ENCODE measurements at places on chromosomes 16 and 17.

GRCh38 chr17:64320613-64321553 lies 57.8 kb upstream of the TEX2 start:
- peak; percentile 71 for DNase-seq

GRCh38 chr16:89512453-89512852 lies 4.2 kb downstream of the SPG7 start:
- DNase-seq, result no peak

- no peak for DNase-seq
Measured at GRCh38 chr17:77182205-77183172, 41.7 kb downstream of the SEC14L1 start.

DNA sequence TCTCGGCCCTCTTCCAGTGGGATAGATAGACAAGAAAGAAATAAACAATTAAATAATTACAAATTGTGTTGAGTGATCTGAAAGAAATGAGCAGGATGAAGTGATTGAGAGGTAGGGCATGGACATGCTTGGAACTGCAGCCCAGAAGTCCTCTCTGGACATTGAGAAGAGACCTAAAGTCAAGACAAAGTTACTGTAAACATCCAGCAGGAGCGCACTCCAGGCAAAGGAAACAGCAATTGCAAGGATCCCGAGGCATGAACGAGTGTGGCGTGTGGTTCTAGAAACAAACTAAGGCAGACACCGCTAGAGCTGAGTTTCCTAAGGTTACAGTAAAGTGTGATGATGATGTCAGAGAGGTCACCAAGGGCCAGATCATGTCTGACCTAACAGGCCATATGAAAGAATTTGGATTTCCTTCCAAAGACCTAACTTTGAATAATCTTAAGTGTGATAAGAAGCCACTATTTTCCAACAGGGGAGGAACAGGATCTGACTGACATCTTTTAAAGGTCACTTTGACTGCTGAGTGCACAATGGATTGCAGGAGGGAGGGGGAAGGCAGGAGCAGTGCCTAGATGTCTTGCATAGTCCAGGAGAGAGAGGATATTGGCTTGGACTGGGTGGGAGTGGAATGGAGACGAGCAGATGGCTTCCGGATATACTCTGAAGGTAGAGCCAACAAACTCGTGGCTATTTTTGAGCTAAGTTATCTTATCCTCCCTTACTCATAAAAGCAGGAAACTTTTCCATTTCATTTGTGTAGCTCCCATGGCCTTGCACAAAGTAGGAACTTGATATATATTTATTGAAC lies 19.0 kb downstream of the ABCC12 start:
- DNase-seq, result no peak

- no peak for DNase-seq
Measured at GRCh38 chr17:58377093-58377601, 25.1 kb upstream of the SUPT4H1 start.

DNA sequence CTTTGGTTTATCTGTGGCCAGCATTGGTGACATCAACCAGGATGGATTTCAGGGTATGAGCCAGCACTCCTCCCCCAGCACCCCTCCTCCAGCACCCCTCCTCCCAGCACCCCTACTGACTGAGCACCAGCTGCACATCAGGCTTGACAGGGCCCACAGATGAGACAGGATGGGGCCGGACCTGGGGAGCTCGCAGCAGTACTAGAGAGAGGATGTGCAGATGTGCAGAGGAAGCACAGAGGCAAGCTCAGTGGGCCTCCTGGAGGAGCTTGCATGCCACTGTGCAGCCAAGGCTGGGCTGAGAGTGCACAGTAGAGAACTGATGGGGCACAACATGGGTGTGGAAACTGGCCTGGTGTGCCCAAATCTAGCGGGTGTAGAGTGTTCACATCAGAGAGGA lies 16.2 kb downstream of the ITGA3 start:
- peak; percentile 14 for DNase-seq

DNA sequence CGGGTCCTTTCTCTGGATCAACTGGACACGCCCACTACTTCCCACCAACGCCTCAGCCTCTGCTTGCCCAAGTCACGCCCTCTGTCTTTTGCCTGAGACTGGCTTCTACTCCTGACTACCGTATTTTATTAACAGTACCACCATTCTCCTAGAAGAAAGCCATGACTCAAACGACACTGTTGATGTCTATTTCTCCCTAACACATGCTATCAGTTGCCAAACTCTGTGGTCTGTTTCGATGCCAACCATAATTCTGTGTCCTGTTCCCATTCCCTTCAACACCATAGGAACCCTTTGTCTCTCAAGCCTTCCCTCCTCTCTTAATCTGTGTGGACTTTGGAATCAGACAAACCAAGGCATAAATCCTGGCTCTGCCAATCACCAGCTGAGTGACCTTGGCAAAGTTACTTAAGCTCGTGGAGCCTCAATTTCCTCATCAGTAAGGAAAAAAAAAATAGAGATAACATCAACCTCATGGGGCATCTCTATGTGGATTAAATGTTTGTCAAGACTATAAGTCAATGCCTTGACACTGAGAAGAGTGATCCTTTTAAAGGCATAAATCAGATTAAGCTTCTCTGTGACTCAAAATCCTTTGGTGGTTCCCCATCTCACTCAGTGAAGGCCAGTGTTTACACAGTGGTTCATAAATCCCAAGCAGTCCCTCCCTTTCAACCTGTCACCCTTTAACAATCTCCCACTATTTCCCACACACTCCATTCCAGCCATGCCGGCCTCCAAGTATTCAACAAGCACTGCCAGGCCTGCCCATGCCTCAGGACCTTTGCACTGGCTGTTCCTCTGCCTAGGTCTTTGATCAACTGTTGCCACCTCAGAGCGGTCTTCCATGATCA lies 45.6 kb downstream of the ERN1 start:
- DNase-seq, result no peak

GRCh38 chr17:48644159-48644558 lies 18.0 kb upstream of the HOXB9 start:
- no peak for DNase-seq

DNA sequence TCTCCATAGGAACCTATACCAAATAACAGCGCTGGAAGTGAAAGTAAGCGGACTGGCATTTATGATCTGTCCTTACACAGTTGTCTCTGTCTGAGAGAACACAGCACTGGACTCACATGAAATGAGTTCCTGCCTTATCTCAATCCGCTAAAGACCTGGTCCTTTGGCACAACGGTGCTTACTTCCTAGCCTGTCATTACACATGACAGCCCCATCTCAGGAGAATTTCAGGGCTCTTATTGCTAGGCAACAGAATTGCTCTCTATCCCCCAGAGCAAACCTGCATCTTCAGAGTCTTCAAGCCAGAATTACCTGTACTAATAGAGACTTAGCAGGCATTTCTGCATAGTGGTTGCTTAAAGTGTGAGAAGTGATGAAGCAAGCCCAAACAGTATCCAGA lies 4.3 kb downstream of the KCNJ2 start:
- no peak for DNase-seq

DNA sequence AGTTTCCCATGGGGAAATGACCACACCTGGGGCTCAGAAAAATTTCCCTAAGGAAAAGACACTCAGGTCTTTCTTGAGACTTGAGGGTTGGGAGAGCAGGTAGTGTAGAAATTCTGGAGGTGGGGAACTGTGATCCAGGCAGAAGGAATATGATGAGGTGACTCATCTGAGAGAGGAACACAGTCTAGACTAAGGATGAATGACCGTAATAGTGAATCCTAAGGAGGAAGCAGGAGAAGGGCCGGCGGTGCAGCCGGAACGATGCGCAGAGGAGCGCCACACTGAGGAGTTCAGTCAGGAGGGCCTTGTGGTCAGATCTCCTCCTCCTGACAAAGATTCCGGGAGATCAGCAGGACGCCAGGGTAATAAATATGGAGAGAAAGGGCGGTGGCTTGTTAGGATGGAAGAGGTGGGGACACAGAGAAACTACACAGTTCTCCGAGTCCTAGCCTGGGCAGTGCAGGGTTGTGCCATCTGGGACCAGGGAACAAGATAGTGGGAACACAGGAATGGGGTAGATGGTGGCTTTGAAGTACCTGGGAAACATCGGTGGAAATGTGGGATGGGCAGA lies 135.6 kb downstream of the PARN start:
- DNase-seq, result no peak

- DNase-seq, result no peak
Measured at GRCh38 chr17:16986391-16986790, 14.5 kb upstream of the TNFRSF13B start.

DNA sequence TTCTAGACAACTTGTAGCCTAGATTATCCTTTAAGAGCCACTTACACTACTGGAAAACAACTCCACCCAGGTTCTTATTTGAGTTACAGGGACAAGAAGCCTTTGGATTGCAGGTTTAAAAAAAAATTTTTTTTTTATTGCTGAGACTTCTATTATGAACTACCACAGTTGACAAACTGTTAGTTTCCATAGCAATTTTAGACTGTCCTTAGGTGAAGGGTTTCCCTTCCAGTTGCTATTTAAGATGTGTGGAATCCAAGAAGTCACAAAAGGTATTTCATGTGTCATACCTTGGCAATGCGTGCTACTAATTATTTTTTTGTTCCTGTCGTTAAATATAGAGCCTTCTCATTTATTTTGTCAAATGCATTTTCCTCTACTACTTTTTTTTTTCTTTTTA lies 253.2 kb downstream of the PRKCA start:
- no peak for DNase-seq

- no peak for DNase-seq
Measured at GRCh38 chr16:17382514-17382913, 88.2 kb downstream of the XYLT1 start.

GRCh38 chr17:57264776-57265175 lies 8.5 kb downstream of the MSI2 start:
- DNase-seq, result no peak

GRCh38 chr17:82113941-82114340 lies 15.9 kb upstream of the FASN start:
- no peak for DNase-seq

DNA sequence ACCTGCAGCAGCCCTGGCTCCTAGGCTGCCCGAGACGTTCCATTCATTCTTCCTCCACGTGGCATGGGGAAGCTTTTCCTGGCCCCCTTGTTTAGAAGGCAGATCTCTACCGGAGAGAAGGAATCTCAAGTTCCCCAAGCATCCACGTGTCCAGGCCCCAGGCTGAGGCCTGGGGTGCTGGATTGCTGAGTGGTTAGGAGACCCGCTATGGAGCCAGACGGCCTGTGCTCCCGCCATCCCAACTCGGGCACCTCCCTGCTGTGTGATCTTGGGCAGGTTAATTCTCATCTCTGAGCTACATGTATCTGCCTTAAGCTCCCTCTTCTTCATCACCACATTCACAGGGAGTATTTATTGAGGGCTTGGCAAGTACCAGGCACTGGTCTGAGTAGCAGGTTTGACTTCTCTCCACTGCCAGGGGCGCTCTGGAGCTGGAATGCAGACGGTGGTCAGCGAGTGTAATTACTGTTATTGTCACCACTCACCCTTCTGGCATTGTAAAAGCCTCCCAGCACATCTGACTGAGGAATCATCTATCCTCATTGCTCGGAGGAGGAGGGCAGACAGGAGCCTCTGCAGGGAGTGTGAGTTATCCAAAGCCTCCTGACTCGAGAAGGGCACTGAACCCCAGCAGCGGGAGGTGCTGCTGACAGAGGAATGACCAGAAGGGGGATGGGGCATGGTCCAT lies 1.1 kb upstream of the ADGRG1 start:
- DNase-seq, result no peak

- no peak for DNase-seq
Measured at GRCh38 chr17:34644941-34645550, 65.7 kb downstream of the TMEM132E start.

- DNase-seq, result no peak
Measured at GRCh38 chr16:24848065-24848464, 2.3 kb downstream of the SLC5A11 start.

DNA sequence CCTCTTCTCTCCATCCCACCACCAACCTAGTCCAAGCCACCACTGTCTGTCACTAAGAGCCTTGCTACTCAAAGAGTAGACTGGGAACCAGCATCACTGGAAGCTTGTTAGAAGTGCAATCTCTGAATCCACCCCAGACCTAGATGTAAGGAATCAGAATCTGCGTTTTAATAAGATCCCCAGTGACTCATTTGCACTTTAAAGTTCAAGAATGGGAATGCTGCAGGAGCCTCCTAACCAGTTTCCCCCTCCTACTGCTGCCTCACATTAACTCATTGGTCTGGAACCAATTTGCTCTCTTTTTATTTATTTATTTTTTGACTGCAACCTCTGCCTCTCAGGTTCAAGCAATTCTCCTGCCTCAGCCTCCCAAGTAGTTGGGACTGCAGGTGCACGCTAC lies 19.8 kb upstream of the LYRM9 start:
- no peak for DNase-seq

- peak; percentile 53 for DNase-seq
Measured at GRCh38 chr16:84005391-84005790, 37.2 kb downstream of the SLC38A8 start.

- no peak for DNase-seq
Measured at GRCh38 chr17:52170963-52171572, 12.6 kb upstream of the CA10 start.

DNA sequence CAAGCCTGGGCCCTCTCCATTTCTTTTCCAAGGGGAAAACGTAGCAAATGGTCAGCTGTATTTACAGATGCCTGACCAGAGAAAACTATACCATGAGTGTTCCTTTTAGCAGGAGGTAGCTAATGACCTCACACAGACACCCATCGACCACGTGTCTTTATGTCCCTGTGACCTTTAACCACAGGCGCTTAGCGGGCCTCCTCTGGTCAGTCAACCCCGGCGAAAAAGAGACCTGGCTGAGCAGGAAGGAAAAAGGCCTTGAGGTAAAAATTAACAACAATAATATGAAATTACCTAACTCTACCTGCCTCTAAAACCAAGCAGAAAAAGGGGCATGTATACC lies 9.1 kb downstream of the NUDT16L1 start:
- DNase-seq, result no peak

GRCh38 chr16:85819245-85819644 lies 19.8 kb downstream of the COX4I1 start:
- peak; percentile 78 for DNase-seq

DNA sequence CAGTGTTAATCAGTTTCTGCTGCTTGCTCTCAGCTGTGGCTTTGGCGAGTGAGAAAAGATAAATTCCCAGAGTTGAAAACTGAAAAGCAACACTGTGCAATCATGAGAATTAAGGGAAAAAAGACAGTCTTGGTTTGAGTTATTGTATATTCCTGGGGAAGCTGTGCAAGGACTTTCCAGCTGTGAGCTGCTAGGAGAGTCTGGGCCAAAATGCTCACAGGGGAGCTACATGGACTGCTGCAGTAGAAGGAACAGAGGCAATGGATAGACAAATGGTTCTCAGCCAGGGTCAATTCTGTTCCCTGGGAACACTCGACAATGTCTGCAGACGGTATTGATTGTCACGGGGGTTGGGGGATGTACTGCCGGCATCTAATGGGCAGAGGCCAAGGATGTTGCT lies 102.0 kb upstream of the ADAMTS18 start:
- DNase-seq, result no peak

GRCh38 chr16:73405851-73406250 lies 357.9 kb upstream of the ZFHX3 start:
- no peak for DNase-seq

GRCh38 chr16:8908810-8909468 lies 26.8 kb downstream of the LITAFD start:
- no peak for DNase-seq

GRCh38 chr16:13348416-13348815 lies 447.0 kb downstream of the SHISA9 start:
- DNase-seq, result no peak

Measured in Right ventricle myocardium inferior (tissue), 1 donor.